ENCODE measurements at places on chromosomes 1 and 21.

GRCh38 chr1:158101927-158102326, 78.8 kb upstream of the CD1D start:
- no peak for DNase-seq

DNA sequence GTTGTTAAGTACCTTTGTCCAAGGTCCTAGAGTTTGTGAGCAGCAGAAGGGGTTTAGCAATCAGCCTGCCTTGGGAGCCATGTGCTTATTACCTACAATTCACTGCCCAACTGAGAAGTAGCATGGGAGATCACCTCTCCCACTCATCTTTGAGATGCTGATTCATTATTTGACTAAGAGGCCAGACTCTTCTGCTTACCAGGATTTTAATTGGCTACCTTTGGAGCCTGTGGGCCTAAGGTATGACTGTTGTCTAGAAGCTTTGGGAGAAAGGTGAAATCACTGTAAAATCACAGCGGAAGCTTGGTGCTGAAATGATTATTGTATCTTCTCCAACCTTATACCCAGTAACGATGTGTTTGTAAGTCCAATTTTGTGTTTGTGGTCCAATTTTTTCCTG, 213.4 kb downstream of the ST6GALNAC3 start:
- no peak for DNase-seq

DNA sequence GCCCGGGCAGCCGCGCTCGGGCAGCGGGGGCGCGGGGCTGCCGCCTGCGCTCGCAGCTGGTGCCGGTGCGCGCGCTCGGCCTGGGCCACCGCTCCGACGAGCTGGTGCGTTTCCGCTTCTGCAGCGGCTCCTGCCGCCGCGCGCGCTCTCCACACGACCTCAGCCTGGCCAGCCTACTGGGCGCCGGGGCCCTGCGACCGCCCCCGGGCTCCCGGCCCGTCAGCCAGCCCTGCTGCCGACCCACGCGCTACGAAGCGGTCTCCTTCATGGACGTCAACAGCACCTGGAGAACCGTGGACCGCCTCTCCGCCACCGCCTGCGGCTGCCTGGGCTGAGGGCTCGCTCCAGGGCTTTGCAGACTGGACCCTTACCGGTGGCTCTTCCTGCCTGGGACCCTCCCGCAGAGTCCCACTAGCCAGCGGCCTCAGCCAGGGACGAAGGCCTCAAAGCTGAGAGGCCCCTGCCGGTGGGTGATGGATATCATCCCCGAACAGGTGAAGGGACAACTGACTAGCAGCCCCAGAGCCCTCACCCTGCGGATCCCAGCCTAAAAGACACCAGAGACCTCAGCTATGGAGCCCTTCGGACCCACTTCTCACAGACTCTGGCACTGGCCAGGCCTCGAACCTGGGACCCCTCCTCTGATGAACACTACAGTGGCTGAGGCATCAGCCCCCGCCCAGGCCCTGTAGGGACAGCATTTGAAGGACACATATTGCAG, 3.0 kb downstream of the ARTN start:
- DNase-seq: peak; percentile 29

- DNase-seq: no peak
Measured at GRCh38 chr1:11571906-11572616, 82.2 kb downstream of the FBXO2 start.

DNA sequence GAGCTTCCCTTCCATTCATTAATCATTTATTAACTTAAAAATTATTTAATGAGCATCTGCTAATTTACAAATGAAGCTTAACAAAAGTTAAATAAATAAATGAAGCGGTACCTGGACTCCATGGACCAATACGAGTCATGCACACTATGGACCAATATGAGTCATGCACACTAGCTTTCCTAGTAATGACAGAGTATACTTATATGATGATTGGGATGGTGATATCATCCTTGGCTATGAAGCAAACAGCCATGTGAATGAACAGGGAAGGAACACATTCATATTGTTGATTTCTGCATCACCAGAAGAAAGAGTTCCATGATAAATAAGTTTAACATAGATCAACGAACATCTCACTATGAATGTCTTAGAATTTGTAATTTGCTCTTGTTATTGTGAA, 109.9 kb downstream of the SPAG17 start:
- no peak for DNase-seq

- DNase-seq: no peak
Measured at GRCh38 chr1:181985936-181986906, 75.3 kb downstream of the ZNF648 start.

DNA sequence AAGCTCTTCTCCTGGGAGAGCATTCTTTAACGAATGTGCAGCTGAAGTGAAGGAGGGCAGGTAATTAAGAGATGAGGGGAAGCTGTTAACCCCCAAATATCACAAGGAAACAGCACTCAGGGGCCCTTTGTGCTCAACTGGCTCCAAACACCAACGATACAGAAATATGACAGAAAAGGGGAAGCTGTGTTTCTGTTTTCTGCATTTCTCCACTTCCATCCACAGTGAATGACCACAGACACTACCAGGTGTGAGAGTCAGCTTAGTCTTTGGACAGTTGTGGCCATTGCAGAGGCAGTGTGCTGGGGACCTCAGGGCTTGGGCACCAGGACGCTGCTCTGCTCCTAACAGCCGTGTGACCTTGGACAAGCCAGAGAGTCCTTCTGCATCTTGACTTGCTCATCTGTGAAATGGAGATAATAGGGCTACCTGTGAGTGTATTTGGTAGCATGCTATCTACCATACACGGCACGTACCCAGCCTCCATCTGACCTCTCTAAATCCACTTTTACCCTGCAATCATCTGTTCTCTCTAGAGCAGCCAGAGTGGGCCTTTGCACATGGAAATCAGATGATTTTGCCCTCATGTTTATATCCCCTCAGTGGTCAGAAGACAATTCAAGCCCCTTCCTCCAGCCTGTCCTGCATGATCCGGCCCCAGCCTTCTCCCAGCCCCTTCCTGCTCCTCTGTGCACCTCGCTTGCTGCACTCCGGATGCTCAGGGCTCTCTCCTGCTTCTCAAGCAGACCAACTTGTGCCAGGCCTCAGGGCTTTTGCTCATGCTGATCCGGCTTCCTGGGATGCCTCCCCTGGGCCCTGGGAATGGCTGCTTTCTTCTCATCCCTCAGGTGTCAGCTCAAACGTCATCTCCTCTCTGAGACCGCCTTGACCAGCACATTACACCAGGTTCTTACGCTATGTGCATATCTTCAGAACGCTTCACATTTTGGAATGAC, 4.7 kb upstream of the TINAGL1 start:
- DNase-seq: peak; percentile 6

DNA sequence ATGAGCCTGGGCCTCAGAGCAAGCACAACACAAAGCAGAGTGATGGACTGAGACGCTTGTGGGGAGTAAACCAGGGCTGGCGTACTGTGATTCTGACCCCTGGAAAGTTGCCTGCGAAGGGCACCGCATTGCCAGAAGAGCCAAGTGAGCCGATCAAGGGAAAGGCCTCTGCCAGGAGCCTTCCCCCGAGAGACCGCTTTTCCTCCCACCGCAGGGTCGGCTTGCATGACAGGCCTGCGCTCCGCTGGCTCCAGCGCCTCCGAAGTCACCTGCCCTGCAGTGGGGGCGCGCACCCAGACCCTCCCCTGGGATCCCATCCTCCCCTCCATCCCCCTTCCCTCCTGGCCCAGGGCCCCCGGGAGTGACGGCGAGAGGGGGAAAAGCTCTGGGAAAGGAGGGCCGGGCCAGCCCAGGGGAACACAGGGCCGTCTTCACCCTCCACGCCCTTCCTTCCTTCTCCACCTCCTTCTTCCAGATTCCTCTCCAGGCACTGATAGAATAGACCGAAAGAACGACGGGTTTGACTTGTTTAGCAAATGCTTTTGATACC, 165.0 kb downstream of the TRIM33 start:
- peak; percentile 67 for DNase-seq

GRCh38 chr21:16800536-16801275, 712.1 kb upstream of the CXADR start:
- no peak for DNase-seq

GRCh38 chr1:75237316-75237715, 103.1 kb downstream of the LHX8 start:
- DNase-seq: no peak

DNA sequence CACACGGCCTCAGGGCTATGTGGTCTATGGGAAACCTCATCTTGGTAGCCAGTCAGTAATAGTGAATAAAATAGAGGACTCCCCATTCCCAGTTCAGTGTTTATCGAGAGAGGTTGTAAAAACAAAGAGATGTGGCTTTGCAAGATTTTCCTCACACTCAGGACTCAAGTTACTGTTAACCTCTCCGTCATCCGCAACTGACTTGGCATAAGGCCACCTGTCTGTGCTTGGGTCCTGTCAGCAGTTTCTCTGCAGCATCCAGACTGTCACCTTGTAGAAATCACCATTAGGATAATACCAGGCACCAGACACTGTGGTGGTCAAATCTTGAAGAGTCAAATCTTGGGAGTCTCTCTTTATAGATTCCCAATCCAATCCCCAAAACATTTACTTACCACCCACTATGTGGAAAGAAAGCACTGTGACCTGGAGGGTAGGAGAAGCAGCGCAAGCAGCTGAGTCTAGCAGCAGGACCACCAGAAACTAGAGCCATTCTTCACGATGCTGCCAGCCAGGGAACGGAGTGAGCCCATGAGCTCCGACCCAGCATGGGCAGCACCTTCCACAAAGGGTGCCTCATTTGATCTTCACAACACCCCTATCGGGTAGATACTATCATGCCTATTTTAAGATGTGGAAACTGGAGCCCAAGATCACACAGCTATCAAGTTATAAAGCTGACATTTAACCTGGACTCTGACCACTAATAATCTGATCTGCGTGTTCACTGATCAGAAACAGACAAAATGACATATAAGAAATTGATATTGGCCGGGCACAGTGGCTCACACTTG, 5.6 kb upstream of the GPR25 start:
- no peak for DNase-seq

GRCh38 chr1:194155962-194156361, 969.5 kb upstream of the B3GALT2 start:
- no peak for DNase-seq

- no peak for DNase-seq
Measured at GRCh38 chr1:164320790-164321731, 237.9 kb upstream of the PBX1 start.

DNA sequence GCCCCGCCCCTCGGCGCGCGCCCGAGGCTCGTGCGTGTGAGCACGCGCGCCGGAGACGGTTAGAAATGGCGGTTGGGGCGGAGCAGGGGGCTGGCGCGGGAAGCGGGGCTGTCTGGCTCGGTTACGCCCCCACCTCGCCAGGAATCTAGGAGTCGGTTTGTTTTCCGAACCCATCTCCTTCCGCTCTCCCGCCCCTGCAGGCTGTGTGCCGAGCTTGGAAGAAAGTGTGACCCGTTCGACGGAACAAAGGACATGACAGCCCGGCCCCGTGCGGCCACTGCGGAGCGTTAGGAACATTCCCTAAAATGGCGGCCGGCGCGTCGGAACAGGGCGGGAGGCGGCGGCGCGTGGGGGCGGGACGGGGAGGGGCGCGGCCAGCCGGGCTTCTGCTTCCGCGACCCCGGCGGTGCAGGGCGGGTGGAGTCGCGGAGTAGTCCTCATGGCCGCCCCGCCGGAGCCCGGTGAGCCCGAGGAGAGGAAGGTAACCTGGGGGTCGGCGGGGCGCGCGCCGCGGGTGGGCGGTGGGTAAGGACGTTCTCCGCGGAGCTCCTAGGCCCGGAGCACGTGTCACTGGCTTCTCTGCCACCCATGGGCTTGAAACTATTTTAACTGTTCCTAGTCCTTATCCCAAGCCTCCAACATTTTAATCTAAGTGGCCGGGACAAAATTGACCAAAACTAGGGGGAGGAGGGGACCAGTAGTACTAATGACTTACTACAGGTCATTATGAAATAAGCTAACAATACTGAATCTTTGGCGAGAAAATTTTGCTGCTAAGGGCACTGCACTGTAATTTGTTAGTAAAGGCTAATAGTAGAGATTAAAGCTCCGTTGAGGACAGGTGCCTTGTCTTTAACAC, at the start of gene COX20:
Gene COX20, plus strand, starts transcription at position 383 of the 859 bp plus-strand sequence. Its CDS starts 57 bp downstream, at position 440.
- peak; percentile 94 for DNase-seq

- DNase-seq: no peak
Measured at GRCh38 chr1:168920456-168921094, 185.9 kb upstream of the ATP1B1 start.

DNA sequence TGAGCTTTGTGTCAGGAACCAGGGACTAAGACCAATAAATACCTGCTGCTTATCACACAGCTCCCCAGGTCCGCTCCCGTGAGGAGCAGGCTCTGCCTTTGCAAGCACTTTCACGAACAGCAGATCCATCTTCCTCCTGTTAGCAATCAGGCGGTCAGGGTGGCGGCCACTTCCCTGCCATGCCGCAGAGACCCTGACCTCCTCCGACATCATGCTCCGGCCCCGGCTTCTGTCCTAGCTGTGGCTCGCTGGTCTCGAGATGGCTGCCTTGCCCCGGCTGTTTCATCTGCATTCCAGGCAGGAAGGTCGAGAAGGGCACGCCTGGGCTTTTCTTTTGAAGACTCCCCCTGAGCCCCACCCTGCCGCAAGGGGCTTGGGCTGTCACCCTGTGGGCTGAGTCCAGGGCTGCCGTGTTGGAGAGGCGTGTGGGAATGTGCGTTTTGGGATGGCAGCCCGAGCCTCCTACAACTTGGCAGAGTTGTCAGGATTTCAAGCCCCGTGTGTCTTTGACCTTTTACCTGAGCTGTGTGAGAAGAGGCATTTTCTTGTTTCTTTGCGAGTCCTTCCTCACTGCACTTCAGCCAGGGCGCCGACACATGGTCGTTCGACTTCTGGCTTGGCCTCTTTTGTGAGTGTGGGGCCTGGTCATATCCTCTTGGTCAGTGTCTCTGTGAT, 59.5 kb downstream of the AGPAT3 start:
- no peak for DNase-seq

DNA sequence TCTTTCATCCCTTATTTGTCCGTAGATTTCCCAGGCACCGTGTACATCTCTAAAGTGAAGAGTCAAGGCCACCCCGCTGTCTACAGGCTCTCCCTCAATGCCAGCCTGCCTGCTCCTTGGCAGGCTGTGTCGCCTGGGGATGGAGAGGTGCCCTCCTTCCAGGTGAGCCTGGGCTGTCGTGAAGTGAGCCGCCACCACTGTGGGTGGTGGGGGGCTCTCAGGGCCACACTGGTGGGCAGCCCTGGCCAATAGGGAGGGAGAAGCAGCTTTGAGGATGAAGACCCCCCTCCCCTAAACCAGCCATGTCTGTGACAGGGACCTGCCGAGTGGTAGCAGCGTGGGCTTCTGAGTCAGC, 46.2 kb downstream of the DISP3 start:
- no peak for DNase-seq

GRCh38 chr1:240771450-240771849, 159.5 kb upstream of the GREM2 start:
- DNase-seq: no peak

- DNase-seq: peak; percentile 24
Measured at GRCh38 chr1:93061895-93062792, 16.9 kb upstream of the MTF2 start.

- no peak for DNase-seq
Measured at GRCh38 chr1:203695116-203695515, 68.5 kb downstream of the ATP2B4 start.

- no peak for DNase-seq
Measured at GRCh38 chr1:54499097-54499359, 49.0 kb upstream of the ACOT11 start.

GRCh38 chr1:203406446-203407045, 55.6 kb upstream of the FMOD start:
- DNase-seq: no peak
